Suprapubic skin (tissue), 4 donors: ENCODE measurements at places on chromosomes 1 and 21.

DNA sequence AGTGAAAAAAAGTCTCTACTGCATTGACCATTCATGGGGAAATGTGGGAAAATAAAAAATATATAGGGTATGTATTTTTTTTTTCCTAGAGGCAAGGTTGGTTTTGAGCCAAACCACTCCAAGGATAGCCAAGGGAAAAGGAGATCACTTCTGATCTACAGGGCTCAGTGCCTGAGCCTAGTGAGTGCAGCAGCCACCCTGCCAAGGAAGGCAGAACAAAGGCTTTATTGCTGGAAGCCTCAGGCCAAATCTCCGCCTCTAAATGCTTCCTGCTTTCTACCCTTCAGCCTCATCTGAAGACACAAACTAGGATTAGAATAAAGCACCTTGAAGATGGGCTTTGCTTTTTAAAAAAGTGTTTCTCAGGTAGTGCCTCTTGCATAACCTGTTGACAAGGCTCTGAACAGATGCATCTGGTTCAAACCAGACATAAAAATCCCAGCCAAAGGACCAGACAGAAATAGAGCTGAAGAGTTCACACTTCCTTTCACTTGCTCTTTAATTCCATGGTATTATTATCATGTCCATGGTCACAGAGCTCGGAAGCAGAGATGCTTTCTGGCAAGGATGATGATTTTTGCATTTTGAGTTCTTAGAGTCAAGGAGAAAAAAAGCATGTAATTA, 10.5 kb downstream of the C1orf115 start:
- DNase-seq, result no peak

DNA sequence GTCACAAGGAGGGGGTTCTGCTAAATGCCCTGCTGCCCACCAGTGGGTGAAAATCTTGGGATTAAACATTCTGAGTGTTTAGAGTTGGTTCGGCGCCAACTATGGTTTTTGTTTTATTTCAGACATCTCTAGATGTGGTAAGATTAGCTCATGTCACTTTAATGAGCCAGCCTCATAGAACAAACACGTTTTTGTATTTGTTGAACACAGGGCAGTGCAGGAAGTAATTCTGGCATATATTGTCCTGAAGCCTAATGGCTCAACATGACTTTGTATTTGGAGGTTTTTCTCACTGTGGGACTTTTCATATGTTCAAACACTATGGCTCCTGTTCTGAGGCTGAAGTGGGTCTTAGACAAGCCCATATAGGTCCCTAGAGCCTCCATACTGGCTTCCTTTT, 107.8 kb downstream of the NGF start:
- no peak for DNase-seq

- no peak for DNase-seq
These were observed 34.4 kb upstream of the HP1BP3 start for GRCh38 chr1:20821466-20821865.

GRCh38 chr1:28811766-28812668, at the start of gene OPRD1:
Gene OPRD1, plus strand, starts transcription at chr1:28812170. Its CDS starts 214 bp downstream, at chr1:28812384.
- DNase-seq, result no peak

DNA sequence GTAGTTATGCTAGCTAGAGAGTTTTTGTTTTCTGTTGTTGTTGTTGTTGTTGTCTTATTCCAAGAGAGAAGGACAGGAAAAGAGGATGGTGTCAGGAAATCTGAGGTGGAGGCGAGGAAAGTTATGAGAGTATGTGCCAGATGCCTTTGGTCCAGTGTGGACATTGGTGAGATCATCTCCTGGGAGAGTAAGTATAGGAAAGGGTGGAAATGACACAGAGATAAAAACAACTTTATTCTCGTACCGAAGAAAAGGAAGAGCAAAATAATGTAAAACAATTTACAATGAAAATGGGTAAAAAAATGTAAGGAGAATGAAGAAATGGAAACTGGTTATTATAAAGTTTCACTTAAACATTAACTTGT, 97.4 kb upstream of the ADGRL2 start:
- DNase-seq, result no peak

DNA sequence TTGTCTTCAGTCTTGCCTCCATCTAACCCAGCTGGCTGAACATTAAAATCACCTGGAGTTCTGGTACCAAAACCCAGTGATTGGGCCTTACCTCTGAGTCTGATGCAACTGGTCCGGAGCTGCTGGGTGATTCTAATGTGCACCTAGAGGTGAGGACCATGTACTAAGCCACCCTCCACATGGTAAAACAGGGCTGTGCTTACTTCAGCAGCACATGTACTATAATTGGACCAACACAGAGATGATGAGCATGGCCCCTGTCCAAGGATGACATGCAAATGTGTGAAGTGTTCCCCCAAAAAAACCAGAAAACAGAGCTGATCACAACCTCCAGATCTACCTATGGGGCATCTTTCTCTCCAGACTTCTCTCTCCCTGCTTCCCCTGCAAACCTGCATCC, 37.0 kb downstream of the ELK4 start:
- DNase-seq, result no peak

DNA sequence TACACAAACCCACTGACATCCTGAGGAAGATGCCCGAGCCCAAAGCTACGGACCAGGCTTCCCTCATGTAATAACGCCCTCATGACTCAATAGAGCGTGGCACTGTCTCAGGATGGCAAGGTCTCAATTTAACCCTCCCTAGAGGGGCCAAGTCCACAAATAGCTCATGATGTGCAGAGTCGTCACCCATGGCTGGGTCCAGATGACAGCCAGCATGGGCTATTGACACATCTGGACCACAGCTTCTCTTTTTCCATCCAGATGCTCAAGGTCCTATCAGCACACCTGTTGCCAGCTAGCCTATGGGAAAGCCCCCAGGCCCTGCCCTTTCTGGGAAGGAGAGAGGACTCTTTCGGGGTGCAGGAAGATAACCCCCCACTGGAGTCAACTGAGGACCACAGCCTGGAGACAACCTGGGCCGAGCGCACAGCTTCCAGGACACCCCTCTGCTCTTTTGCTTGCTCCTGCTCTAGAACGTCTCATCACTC, 2.8 kb downstream of the LAPTM5 start:
- DNase-seq, result no peak

DNA sequence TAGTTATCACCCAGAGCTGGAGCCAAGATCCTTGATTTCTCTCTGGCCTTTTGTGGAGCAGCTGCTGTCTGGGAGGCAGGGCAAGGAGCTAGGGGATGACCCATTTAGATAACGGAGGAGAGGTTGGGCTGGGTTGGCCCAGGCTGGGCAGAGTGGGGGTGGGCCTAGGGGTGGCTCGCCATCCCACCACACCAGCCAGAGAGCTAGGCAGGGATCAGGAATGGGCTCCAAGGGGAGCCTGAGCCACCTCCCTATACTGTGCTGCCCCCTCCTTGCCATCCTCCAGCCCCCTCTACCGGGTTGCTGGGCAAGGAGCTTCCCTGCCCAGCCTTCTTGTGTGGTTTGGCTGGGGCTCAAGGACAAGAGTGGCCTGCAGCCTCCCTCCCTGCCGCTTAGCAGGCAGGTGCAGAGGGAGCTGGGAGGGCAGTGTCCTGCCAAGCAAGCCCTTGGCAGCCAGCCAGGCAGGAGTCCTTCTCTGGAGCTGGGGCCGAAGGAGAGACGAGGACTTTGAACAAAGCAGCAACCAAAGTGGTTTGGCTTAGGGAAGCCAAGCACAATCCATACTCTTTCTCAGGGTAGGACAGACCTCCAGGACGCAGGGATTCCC, 4.1 kb downstream of the NUAK2 start:
- DNase-seq, result no peak

GRCh38 chr21:31837618-31838390, 35.0 kb upstream of the HUNK start:
- no peak for DNase-seq

DNA sequence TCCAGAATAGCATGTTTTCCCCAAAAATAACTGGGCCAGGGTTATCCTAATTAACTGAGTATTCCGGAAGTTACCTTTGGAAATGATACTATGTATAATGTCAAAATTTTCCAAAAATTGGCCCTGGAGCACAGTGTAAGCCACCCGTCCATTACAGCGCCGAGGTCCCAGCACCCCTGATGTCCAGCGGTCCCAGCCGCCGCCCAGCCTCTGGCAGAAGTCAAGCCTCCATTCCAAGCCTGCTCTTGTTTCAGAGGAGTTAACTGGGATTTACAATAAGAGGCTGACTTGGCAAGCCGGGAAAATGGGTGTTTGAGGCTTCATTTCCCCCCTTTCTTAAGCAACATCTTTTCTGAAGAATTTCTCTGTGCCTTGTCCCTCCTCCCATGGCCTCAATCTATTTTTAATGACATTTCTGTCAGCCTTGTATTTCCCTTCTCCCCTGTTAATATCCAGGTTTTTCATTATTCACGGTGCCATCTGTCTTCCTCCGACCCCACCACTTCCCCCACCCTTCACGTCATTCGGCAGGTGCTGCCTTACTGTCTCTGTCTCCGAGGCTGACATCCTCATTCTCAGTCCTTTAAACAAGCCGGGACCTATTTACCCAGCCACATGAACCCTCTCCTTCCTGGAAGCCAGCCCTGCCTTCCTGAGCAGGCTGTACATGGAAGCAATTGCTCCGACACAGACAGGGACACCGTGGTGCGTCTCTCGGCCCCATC, 490.9 kb downstream of the NPHP4 start:
- DNase-seq, result no peak

GRCh38 chr1:25586181-25586588, 30.4 kb upstream of the MAN1C1 start:
- no peak for DNase-seq

- DNase-seq, result peak; percentile 37
These were observed 13.0 kb downstream of the RAB7B start for GRCh38 chr1:205990226-205990625.

- DNase-seq, result no peak
These were observed 60.3 kb downstream of the KCNJ6 start for GRCh38 chr21:37855647-37856625.

GRCh38 chr1:67957066-67957465, 93.4 kb downstream of the DIRAS3 start:
- no peak for DNase-seq

DNA sequence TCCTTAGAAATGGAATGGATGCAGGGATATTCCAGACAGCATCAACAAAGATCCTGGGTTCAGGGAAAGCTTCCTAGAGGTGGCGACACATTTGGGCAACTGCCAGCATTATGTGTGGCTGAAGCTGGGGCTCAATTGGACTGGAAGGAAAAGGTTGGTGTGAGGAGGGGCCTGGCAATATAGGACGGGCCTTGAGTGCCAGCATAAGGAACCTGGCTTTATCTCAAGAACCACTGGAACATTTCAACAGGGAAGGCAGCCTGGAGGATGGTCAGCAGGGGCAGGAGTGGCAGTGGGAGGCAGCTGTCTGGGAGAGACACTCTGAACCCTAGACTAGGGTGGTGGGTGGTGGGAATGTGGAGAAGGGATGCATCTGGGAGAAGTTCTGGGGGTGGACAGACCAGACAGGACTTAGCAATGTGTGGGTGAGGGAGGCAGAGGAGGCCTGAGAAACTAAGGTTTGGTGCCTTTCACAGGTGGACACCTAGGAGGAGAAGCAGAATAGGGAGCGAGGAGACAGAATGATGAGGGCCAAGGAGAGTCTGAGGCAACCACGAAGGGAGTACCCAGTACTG, 3.5 kb downstream of the SH3BGRL3 start:
- DNase-seq, result no peak

DNA sequence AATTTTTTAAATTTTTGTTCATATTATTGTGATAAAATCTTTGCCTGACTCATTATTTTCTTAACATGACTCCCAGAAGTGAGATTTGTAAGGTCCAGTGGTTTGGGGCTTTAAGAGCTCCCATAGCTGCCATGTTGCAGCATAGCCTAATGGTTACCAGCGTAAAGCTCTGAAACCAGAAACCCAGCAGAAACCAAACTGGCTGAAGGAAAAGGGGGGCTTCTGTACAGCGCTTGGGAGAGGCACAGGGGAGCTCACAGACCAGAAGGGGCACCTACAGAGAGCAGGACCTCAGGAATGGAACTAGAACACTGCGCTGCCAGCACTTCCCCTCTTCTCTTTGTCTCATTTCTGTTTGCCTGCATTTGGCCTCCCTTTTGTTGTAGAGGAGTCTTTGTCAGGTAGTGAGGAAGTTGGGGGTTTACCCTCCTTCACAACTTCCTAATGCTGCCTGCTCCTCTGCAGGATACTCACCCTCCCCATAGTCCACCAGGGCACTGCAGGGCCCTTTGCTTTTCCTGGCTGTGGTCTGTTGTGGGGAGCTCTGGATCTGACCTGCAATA, 2.6 kb upstream of the PYCR2 start:
- no peak for DNase-seq

GRCh38 chr21:29145354-29145782, 14.9 kb downstream of the MAP3K7CL start:
- DNase-seq, result no peak

DNA sequence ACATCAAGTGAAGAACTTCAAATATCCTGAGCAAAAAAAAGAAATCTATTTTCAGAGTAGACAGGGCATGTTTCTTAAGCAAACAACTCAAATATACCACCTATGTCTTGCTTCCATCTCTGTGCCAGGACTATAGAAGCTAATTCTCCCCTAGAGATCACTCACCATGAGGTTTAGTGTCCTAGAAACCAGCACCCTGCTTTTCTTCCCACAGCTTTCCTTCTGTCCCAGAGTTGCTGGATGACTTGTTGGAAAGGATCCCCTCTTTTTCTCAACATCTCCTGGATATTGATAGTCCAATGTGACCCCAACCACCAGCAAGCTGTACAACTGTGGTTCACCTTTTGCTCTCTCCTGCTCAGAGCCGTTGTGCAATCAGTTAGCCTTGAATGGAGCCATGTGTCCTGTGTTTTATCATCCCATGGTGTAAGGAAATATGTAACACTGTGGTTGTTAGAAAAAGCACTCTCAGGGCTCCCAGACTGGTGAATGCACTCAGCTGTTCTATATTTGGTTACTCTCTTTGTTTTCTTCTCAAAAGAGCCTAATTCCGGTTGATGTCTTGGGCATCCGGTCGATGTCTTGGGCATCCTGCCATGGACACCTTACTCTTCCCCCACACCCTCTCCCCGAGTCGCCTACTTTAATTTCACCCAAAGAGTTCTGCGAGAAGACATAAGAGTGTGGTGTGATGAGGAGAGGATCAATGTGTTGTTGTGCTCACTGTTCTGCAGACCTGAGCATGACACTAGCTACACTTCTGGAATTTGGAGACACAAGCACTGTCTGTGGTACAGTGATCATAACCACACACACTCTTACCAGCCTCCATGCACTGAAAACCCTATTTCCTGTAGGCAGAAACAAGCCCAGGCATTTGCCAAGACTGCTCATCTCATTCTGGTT, 1.7 kb downstream of the TNFSF4 start:
- no peak for DNase-seq

DNA sequence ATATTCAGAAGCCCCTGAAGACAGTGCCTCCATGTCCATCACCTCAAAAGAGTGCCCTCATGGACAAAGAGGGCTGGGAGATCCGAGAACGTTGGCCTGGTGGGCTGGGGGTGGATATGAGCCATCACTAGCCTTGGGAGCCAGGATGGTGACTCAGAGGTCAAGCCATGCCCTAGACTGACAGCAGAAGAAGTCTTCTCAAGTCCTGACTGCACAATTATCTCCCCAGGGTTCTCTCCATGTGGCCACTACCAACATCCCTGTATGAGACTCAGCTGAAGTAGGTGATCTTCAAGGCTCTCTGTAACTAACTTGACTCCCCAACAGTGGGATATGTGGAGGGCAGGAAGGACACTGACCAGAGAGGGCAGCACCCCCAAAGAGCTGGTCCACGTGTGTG, 7.1 kb upstream of the USF1 start:
- no peak for DNase-seq
